ENCODE measurements at places on chromosomes 1 and 21.

DNA sequence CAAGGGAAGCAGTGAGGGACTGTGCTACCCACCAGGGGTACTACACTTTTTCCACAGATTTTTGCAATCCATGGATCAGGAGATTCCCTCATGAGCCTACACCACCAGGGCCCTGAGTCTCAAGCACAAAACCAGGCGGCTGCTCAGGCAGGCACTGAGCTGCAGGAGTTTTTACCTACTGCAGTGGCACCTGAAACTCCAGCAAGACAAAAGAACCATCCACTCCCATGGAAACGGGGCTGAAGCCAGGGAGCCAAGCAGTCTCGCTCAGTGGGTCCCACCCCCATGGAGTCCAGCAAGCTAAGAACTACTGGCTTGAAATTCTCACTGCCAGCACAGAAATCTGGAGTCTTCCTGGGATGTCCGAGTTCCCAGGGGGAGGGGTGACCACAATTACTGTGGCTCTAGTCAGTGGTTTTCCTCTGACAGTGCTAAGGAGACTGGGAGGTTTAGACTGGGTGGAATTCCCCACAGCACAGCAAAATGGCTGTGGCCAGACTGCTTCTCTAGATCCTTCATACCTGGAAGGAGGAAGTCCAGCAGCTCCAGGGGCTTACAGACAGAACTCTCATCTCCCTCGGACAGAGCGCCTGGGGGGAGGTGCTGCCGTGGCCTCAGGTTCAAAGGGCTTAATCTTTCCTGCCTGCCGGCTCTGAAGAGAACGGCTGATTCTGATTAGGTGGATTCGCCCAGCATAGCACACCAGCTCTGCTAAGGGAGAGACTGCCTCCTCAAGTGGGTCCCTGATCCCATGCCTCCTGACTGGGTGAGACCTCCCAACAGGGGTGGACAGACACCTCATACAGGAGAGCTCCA is 437.8 kb downstream of the LTN1 start:
- no peak for DNase-seq

DNA sequence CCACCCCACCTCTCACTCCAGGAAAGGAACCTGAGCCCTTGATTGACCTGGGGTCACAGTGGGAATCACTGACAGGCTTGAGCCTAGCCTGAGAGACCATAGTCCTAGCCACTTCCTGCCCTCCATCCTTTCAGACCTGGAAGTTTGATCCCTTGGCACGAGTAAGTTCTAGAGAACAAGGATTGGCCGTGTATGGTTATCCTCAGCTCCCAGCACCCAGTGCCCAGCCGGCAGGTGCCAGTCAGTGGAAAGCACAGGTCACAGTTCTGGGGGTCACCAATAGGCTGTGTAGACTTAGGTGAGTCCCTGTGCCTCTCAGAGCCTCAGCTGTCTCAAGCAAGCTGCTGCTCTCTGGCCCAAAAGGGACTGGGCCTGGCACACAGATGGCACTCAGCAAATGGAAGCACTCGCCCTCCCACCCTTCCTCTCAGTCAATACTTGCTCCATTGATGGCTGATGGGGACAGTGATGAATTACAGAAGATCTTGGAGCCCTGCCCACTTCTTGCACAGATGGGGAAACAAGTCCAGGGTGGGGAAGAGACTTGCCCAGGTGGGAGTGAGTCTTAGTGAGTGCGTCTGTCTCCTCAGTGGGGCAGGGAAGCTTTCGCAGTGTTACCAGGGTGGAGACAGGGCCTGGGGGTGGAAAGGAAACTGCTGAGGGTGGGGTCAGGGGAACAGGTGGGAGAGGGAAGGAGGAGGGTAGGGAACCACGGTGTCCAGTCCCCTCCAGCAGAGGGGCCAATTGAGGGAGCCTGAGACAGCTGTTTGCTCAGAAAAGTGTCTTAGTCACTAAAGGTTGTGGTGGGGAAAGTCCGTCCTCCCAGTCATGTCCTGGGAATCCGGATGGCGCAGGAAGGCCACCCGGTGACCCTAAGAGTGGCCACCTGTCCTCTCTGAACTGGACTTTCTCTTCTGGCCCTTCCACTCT is 2.6 kb upstream of the KCNQ4 start:
- no peak for DNase-seq

GRCh38 chr1:167092653-167093052 is 1.2 kb upstream of the STYXL2 start:
- DNase-seq = no peak

DNA sequence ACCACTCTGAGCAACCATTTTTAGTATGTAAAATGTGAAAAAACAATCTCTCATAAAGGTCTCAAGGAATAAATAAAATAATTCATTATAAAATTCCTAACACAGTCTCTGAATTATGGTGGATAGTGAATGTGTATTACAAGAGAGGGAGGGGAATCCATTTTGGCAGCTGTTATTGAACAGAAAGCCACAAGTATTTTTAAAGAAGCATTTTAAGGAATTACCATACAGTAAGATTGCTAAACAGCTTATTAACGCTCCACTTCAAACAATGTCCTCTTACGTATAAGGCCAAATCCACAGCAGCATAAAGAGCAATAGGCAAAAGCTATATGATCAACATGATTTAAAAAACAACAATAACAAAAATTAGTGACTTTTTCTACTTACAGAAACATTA is 18.4 kb downstream of the PIGK start:
- no peak for DNase-seq

GRCh38 chr1:19112891-19113696 is 97.0 kb downstream of the UBR4 start:
- DNase-seq = no peak

GRCh38 chr1:175804561-175804960 is 61.2 kb upstream of the TNR start:
- no peak for DNase-seq

GRCh38 chr1:110309767-110310166 is 29.4 kb upstream of the RBM15 start:
- DNase-seq = no peak

DNA sequence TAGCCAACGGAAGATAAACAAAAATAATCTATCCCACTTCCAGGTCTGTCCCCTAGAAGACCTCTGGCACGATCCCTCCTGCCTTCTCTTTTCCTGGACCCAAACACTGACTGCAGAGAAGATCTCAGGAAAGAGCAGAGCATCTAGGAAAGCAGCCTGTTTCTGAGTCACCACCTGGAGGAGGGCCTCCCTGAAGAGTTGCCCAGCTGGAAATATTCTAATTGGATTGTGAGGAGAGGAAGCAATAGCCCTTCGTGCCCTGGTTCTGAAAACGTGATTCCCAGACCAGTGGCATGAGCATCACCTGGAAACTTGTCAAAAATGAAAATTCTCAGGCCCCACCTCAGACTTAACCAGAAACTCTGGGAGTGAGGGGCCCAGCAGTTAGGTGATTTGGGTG is 411.1 kb downstream of the SETD4 start:
- DNase-seq = no peak

- DNase-seq = no peak
Measured at GRCh38 chr1:179385510-179385909, 19.7 kb downstream of the AXDND1 start.

GRCh38 chr21:26684889-26685288 is 111.8 kb upstream of the CYYR1 start:
- DNase-seq = no peak

GRCh38 chr1:172777767-172778166 is 118.9 kb downstream of the FASLG start:
- DNase-seq = no peak

DNA sequence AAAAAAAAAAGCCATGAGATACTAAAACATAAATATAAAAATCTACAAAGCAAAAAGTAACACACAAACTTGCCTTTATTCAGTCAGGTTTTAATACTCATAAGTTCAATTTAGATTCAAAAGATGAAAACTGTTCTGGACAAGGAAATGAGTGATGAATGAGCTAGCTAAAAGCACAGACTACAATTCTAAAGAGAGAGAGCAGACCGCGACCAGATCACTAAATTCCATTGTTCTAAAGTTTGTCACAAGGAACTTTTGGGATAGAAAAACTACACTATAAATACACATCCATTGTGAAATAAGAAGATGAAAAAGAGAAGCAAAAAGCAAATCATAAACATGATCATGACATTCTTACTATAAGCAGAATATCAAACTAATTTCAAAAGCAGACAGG is 1.7 kb downstream of the ODF2L start:
- no peak for DNase-seq

- DNase-seq = no peak
Measured at GRCh38 chr21:34362136-34362444, 1.7 kb upstream of the KCNE2 start.

- DNase-seq = no peak
Measured at GRCh38 chr1:29330856-29331255, 94.5 kb downstream of the PTPRU start.

DNA sequence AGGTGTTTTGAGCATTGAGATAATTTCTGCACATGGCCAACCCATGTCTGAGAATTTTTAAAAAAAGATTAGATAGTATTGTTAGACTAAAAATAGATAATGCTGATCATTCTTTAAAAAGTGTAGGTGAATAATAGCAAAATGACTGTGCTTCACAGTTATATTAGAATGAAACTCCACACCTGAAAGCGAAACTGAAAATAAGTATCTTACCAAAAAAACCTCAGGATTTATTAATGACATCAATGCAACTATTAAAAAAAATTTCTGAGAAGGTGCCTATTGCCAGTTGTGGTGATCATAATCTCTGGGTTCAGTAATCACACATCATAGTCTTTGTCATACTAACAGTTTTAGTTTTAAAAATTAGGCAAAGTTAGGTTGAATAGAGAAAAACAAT is 36.5 kb downstream of the PLA2G4A start:
- no peak for DNase-seq

DNA sequence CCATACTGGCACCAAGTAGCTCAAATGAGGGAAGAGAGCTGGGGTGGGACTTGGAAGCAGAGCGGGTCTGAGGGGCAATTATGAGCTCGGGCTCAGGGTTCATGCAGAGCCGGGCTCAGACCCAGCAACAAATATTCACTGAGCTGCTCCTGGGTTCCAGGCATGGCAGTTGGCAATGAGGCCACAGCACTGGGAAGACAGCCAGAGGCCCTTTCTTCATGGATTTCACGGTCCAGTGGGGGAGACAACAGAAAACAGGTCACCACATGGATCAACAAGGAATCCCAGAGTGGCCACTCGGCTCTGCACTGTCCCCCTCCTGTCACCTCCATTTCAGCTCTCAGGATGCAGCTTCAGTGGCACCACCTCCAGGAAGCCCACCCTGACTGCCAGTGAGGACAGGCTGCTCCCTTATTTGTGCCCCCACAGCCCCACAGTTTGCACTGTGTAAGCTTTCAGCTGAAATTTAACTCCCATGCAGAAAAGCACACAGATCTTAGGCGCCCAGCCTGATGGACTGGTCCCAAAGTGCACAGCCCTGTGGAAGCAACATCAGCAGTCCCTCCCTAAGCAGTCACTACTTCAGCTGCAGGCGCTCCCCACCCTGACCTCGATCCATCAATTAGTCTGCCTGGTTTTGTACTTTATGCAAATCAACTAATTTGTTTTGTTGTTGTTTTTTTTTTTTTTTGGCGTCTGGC is 22.4 kb downstream of the ARHGEF19 start:
- peak; percentile 66 for DNase-seq

- DNase-seq = peak; percentile 83
Measured at GRCh38 chr1:226702957-226703831, 35.9 kb downstream of the ITPKB start.

DNA sequence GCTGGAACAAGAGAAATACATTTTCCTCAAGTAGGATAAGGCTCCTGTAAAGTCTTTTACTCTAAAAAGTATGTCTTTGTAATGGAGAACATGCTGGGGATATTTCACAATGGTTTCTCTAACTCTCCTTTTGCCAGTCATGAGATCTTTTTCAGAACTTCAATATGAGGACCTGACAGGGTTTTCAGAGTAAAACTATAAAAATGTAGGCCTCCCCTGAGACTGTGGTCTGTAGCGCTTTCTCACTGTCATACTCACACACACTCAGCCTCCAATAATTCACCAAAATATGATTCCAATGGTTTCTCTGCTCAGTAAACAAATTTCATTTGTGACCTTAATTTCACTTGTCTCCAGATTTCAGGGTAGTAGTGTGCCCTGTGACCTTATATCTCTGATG is 440.1 kb upstream of the PTBP2 start:
- DNase-seq = no peak

- no peak for DNase-seq
Measured at GRCh38 chr1:198047913-198048312, 108.9 kb upstream of the NEK7 start.

- DNase-seq = peak; percentile 94
Measured at GRCh38 chr1:243713470-243714186, 136.4 kb downstream of the AKT3 start.

- DNase-seq = no peak
Measured at GRCh38 chr1:178411756-178412399, 84.9 kb downstream of the CLEC20A start.

GRCh38 chr1:113830039-113830438 is 17.8 kb upstream of the RSBN1 start:
- DNase-seq = no peak

DNA sequence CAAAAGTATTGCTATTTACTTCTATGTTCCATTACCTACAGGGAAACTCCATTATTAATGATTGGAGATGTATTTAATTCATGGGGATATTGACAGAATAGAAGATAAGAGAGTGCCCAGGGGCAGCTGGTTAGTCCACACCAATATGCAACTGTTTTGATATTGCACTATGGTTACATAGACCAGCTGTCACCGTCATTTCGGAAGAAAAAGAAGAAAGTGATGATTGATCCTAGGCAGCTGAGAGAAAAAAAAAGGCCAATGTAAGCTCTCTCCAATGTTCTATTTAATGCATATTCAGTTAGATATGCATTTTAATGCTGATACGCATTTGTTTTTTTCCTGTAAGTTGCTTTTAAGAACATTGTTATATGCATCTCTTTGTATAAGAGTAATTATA is 1367.2 kb downstream of the KCNT2 start:
- no peak for DNase-seq

DNA sequence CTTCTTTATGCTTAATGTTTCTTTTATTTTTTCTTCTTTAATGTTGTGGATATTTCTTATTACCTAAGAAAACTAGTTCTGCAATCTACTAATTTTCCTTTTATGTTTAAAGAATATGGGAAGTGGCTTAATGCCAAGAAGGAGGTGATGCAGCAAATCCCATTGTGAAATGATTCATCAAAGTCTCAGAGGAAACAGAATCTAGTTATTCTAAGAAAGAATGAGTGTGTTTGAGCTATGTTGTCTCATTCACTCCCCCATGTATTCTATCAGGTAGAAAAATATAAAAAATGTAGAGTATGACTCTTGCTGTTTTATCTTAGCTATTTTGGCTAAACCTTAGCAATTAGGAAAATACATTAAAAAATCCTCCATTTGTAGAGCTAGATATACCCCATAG is 659.9 kb upstream of the RGS18 start:
- no peak for DNase-seq

Data from putamen (tissue), 1 donor.